ENCODE measurements at places on chromosomes 12 and 14.

DNA sequence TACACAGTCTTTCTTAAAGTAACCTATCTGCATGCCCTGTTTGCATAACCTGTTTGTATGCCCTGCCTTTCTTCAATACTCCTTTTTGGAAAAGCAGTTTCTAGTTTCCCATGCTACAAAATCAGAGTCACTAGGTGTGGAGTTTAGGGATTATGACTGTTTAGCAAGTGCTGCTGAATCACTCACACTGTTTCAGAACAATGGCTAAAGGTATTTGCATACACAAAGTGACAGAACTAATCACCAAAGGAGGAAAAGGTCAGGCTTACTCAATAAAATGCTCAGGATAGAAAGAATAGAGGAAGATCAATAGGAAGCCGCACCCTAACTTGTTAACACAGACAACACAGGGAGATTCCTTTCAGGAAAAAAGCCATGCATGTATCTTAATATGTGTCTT lies 19.4 kb downstream of the EGLN3 start:
- DNase-seq = no peak

DNA sequence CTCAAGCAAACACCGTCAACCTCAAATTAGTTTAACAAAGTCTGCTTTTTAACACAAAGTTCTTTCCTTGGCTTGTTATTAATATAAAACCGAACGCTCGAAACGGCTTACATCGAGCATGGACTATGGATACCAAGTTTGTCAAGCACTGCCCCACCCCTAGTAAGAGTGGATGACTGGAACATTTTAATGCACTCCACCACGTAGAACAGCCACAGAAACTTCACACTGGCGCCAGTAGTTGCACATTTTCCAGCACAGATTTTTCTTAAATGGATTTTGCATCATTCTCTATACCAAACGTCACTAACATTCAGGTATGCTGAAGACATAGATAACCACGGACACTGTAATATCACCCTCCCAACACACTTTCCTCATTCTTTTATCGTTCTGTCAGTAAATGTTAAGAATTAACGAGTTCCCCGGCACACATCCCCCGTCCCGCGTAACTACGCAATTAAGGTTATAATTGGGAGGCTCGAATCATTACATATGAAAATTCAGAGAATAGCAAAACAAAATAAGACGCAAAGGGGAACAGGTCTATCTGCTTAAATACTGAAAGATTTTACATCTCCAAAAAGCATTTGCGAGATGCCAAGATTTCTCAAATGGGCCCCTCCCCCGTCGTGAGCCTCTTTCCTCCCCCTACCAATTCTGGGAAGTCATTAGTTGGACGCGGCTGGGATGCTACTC lies 990 bp downstream of the FERMT2 start:
- DNase-seq = no peak

DNA sequence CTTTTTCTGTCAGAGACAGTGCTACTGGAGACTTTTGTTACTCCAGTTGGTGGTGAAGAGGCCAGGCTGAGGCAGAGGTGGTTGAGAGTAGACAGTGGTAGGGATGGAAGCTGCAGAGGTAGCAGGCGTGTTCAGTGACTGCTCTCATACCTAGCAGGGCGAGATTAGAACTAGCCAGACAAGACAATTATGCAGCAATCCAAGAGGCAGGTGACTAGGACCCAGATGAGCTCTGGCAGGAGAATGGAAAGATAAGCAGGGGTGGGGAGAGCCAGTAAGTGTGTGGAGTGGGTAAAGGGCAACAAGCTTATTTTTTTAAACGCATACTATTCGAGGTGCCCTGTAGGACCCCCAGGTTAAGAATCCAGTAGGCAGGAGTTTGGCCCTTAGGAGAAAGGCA lies 4.8 kb downstream of the PPP1R36 start:
- no peak for DNase-seq

GRCh38 chr12:115166698-115167315 lies 482.8 kb upstream of the TBX3 start:
- no peak for DNase-seq

DNA sequence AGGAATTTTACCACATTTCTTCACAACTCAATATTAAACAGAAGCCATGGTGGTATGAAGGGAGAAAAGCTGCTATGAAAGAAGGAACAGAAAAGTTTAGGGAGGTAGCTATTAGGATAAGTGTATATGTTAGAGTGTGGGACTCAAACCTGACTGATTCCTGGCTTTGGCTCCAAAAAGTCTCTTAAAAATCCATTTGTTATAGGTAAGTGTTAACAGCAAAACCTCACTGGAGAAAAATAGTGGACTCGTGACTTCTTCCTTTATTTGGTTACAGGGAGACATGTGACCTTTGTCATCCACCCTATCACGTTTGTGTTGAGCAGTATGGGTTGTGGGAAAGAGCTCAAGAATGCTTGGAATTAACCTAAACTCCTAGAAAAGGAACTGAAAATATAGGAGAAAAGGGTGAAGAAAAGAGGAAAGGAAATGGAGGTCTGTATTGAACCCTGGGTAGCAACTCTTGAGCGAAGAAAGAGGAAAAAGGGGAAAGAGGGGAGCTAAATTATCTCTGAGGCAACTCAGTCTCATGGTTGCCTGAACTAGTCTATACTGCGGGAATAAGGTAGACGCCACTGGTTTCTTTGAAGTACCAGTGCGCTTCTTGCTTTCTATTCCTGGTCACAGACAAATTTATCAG lies 3.6 kb upstream of the EID3 start:
- DNase-seq = no peak

- peak; percentile 13 for DNase-seq
Measured at GRCh38 chr12:103884316-103884715, 43.3 kb upstream of the NT5DC3 start.

GRCh38 chr14:103391048-103391447 lies 5.8 kb downstream of the MARK3 start:
- DNase-seq = peak; percentile 19

GRCh38 chr12:106223485-106224354 lies 24.1 kb downstream of the CKAP4 start:
- no peak for DNase-seq

- no peak for DNase-seq
Measured at GRCh38 chr12:12604740-12605139, 6.9 kb upstream of the CREBL2 start.

DNA sequence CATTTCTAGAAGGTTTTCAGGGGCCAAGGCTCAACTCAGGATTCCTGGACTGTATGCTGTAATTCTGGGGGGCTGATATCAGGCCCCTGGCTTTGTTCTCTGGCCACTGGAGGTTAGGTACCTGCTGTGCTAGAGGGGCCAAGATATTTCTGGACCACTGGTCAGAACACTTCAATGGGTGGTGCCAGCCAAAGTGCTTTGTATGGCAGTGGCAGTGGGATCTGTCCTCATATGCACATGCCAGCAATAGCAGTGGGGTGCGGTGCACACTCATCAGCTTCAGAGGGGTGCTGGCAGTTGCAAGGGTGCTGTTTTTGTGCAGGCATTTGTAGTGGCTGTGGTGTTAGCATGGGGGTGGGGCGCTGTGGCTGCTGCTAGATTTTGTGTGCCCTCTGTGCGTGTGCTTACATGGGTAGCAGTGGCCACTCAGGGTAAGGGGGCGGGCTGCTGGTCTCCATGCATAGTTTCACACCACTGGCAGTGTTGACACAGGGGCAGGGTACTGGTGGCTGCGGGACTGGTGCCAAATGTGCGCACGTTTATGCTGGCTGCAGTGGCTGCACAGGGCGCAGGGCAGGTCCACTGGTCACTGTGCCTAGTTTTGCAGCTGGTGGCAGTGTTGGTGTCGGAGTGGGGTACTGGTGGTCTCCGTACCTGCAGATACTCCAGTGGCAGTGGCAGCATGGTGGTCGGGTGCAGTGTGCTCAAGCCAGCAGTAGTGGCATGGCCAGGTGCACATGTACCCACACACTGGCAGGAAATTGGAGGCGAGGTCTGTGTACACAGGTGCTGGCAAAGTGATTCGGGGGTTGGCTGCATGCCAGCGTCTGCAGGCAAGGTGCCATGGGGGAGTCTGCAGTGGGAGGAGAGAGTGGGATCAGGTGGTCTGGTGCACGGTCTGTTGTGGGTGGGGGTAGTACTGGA lies 12.6 kb downstream of the NOPCHAP1 start:
- no peak for DNase-seq

GRCh38 chr14:26265170-26265685 lies 332.6 kb downstream of the NOVA1 start:
- no peak for DNase-seq

- no peak for DNase-seq
Measured at GRCh38 chr14:52040598-52040997, 28.3 kb downstream of the NID2 start.

GRCh38 chr12:65619018-65619417 lies 205.3 kb upstream of the HMGA2 start:
- no peak for DNase-seq

DNA sequence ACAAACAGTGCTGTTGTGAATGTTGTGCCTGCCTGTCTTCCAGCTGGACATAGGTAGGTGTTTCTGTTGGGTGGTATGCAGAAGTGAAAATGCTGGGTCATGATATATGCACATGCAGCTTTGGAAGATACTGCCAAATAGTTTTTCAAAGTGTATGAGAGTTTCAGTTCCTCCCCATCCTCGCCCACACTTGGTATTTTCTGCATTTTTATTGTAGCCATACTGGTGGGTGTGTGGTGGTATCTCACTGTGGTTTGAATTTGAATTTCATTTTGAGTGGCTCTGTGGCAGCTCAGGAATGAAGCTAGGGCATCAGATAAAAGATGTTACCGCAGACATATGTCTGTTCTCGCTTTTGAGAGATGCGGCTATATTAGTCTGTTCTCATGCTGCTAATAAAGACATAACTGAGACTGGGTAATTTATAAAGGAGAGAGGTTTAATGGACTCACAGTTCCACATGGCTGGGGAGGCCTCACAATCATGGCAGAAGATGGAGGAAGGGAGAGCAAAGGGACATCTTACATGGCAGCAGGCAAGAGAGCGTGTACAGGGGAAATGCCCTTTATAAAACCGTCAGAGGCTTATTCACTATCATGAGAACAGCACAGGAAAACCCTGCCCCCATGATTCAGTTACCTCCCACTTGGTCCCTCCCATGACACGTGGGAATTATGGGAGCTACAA lies 183.1 kb downstream of the CAND1 start:
- no peak for DNase-seq
